ENCODE measurements at places on chromosomes 2 and 18.

- no peak for DNase-seq
Measured at GRCh38 chr2:85769983-85770362, 16.2 kb downstream of the ATOH8 start.

GRCh38 chr2:74569686-74570085 is 15.2 kb downstream of the DOK1 start:
- DNase-seq, result no peak

DNA sequence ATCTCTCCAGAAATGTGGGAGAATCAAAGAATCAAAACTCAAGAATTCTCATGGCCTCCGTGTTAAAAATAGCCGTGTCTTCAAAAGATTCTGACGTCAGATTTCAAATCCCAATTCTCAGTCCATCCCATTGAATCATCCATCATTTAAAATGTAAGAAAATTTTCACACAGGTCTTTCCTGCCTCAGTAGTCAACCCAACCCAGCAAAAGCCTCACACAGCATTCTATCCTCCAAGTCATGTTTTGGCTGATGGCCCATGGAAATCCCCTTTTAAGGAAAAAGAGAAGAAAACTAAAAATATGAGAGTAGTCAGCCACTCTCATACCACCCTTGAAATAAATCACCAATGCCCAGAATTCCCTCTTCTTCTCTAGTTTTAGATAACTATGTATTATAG is 211.8 kb downstream of the C1D start:
- no peak for DNase-seq

DNA sequence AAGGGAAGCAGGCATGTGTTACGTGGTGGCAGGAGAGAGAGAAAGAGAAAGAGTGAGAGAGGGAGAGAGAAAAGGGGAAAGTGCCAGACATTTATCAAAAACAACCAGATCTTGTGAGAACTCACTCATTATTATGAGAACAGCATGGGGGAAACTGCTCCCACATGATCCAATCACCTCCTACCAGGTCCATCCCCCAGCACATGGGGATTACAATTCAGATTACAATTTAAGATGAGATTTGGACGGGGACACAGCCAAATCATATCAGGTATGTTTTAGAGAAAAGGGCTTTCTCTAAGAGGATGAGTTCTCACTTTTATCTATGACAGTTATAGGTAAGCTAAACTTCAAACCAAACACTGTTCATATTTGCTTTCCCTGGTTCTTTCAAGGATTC is 597.3 kb upstream of the PIK3C3 start:
- DNase-seq, result no peak

GRCh38 chr18:5943514-5943913 is 48.2 kb upstream of the TMEM200C start:
- DNase-seq, result no peak

- DNase-seq, result no peak
Measured at GRCh38 chr2:218944759-218945404, 14.6 kb upstream of the CDK5R2 start.

- no peak for DNase-seq
Measured at GRCh38 chr2:239194731-239195317, 206.0 kb downstream of the HDAC4 start.

DNA sequence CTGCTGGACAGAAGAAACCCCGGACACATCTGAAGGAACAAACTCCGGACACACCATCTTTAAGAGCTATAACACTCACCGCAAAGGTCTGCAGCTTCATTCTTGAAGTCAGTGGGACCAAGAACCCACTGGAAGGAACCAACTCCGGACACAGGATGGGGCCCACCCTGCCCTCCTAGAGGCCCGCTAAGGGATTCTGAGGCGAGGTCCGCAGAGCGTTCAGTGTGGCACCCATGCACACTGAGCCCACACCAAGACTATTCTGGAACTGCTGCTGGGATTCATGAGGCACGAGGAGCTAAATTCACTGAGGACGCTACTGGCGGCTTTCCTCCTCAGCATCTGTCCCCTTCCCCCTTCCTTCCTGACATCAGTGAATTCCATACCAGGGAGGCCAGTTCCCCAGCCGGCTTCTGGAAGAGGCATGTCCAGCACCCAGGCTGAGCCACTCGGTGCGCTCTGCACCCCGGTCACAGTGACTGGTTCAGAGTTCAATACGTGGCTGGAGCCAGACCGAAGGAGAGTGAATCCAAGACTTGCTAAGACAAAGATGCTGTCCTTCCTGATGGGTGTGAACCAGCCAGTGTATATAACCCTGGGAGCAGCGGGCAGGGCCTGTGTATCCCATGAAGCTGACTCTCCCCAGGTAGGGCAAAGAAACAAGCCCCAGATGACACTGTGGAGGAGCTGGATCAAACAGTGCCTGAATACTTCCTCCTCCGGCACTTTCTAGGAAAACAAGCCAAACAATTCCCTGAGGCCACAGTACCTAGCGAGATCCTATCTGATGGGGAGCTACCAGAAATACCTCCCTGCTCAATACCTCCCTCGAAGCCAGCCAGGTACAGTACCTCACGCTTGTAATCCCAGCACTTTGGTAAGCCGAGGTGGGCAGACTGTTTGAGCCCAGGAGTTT is 11.1 kb downstream of the HDAC4 start:
- no peak for DNase-seq

DNA sequence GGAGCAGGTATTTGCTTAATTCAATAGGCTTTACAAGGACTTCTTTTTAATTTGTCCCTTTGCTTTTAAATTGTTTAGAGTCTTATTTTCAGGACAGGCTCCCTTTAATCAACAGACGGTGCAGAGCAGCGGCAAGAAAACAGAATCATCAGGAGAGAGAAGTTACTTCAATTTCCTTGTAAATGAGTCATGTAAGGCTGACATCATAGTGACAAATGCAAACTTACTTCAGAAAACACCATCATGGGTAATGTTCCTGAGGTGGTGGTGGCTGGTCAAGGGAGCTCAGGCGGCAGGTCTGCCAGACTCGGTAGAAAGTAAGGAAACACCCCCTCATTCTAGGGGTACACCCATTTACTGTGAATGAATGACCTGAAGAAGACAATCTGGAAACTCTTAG is 395.1 kb downstream of the FBXO15 start:
- no peak for DNase-seq

DNA sequence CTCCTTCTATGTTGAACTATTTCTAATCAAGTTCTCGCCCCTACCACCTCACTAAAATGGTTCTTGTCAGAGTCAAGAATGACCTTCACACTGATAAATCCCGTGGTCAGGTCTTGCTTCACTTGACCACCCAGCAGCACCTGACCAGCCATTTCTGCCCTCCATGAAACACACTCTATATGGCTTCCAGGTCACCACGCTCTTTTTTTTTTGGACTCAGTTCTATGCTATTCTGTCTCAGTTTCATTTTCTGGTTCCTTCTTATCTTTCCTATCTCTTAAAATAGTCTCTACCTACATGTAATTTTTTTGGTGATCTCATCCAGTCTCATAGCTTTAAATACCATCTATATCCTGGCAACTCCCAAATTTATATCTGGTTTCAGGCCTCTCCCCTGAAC is 11.4 kb downstream of the EIF2AK3 start:
- DNase-seq, result no peak

- DNase-seq, result no peak
Measured at GRCh38 chr2:145914716-145915115, 1394.8 kb upstream of the ZEB2 start.

DNA sequence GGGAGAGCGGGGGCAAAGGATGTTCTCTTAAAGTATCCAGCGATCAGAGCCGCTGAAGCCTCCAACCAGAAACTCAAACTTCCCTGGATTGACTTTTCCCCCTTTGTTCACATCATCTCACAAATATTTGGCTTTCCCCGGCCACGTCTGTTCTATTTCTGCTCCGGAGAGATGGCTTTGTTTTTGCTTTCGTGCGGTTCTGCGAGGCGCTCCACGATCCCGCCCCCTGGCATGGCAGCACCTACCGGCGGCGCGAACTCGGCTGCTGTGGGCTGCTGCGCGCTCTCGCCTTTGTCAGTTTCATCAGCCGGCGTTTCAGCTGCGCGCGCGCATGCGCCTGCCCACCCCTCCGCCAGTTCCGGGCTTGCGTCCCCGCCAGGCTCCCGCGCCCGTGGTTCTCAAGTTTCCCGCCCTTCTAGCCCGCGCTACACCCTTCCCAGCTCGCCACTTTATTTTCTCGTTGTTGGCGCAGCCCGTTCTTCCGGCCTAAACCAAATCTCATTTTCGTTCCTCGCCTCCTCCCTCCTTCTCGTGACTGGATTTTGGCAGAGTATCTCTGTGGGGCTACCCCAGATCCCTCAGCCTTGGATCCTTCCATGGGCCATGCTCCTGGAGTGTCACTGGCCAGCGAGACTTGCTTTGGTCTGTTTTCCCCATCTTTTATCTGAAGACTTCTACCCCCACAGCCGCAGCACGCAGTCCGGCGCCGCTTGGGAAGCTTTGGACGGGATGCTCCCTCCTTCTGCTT is 98.0 kb downstream of the INSIG2 start:
- DNase-seq, result peak; percentile 91

DNA sequence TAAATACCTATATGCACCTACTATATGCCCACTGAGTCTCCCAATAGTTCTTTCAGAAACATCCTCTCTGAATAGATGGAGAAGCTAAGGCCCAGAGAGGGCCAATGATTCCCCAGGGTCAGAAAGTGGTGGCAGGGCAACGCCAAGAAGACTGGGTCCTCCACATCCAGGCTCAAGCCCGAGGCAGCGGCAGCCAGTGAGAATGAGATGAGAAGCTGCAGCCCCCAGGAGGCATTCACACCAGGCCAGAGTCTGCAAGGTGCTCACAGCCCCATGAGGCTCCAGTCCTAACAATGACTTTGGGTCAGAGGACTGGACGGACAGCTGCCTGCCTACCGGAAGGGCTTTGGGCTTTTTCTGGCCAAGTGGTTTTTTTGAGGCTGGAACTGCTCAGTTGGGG is 3.5 kb downstream of the TEX261 start:
- DNase-seq, result no peak

GRCh38 chr2:170824526-170825015 is 7.9 kb downstream of the GAD1 start:
- no peak for DNase-seq

GRCh38 chr2:149544692-149545091 is 42.9 kb downstream of the MMADHC start:
- DNase-seq, result no peak

DNA sequence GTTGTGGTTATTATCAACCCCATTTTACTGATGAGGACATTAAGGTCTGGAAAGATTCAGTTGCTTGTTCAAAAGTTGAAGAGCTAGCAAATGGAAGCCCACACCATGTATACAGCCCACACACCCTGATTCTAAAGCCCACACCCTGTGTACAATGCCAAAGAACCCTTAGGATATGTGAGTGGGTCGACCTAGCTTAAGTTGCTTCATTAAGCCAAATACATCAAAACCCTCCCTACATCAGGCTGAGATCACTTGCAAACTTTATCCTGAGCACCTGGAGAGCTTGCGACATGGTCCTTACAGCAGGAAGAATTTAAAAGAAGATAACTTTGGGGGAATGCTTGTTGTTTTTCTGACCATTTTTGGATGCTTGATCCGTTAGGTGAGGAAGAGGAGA is 435 bp upstream of the ARHGAP25 start:
- no peak for DNase-seq

GRCh38 chr2:12044857-12045256 is 298.4 kb downstream of the LPIN1 start:
- DNase-seq, result no peak

DNA sequence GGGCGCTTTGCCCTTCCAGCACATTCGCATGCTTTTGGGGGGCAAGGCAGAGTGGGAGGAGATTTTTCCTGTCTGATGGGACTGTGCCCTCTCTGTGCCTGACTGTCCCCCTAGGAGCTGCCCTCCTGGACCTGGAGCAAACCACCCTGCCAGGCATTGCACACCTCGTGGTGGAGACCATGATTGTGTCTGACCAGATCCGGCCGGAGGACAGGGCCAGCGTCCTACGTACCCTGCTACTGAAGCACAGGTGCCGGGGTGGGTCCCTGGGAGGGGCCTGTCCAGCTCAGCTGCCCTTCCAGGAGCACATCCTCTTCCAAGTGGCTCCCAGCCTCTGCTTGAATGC is 5.3 kb downstream of the SLC4A3 start:
- peak; percentile 27 for DNase-seq

- no peak for DNase-seq
Measured at GRCh38 chr2:107634172-107634571, 192.5 kb upstream of the RGPD4 start.

GRCh38 chr18:64409511-64409910 is 260.6 kb upstream of the LINC00305 start:
- no peak for DNase-seq

GRCh38 chr2:43086451-43087221 is 139.8 kb downstream of the ZFP36L2 start:
- DNase-seq, result peak; percentile 90

DNA sequence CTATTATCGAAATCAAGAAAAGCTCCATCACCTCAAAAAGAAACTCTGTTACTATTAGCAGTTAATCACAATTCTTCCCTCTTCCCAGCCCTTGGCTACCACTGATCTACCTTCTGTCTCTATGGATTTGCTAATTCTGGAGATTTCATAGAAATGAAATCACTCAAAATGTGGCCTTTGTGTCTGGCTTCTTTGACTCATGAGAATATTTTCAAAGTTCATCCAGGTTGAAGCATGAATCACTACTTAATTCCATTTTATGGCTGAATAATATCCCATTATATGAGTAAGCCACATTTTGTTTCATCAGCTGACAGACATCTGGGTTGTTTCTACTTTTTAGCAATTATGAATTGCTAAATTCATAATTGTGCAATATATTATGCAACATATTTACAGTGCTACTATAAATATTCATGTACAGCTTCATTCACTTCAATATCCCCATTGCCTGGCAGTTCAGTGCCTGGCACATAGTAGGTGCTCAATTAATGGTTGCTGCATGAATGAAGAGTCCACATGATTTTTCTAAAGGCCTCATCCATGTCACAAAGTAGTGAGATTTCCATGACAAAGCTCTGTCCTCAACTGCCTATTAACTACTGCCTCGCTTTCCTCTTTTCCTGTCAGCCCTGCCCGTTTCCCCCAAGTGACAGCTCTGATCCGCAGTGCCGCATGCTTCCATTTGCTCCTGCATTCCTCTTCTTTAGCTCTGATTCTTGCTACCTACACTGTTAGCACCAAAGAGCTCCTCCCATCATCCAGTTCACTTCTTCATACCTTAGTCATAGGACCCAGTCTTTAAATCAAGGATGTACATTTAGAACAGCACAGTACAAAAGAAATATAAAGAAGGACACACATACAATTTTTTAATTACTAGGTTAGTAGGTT is 32.8 kb downstream of the CCDC93 start:
- DNase-seq, result no peak

- no peak for DNase-seq
Measured at GRCh38 chr18:62939926-62940325, 224.6 kb downstream of the PHLPP1 start.

DNA sequence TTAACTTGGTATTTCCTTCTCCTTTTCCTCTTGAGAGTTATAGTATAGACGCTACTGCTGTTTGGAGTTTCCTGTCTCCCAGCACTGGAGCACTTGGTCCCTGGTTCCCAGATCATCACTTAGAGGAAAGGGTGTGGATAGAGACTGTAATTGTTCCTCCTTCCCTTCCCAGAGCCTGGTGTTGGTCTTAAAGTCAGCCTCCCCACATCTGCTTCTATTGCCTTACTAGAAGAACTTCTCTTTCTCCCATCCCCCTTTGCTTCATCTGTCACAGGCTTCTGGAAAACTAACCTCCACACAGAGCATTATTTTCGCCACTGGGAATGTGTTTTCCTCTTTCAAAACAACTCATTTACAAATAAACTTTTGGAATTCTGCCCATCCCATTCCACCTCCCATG is 131.0 kb downstream of the CCDC85A start:
- no peak for DNase-seq

GRCh38 chr18:8439055-8439454 is 170.2 kb upstream of the RAB12 start:
- no peak for DNase-seq
